GM19239 (cell line): ENCODE measurements at places on chromosomes 12 and 14.
A peak's percentile ranks its signal among the peaks of the same experiment; 100 is the strongest.

- no peak for DNase-seq
Measured at GRCh38 chr12:110829308-110829707, 17.5 kb upstream of the CCDC63 start.

- DNase-seq, result peak; percentile 40
Measured at GRCh38 chr12:93059925-93060665, 131.0 kb upstream of the EEA1 start.

DNA sequence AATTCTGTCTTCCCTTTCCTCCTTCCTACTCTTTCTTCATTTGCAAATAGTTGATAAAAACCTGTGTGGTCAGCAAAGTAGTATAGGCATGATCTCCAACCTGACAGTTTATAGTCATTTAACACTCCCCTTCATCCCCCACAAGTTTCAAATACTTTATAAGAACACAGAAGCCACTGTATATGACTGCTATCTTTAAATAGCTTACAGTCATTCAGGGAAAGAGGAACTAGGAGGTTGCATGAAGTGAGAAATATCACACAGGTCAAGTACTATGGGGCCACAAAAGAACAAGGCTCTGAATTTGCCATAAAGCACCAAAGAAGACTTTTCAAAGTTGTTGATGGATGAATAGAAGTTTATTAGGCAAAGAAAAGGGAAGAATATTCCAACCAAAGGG lies 431.3 kb downstream of the NPAS3 start:
- no peak for DNase-seq

DNA sequence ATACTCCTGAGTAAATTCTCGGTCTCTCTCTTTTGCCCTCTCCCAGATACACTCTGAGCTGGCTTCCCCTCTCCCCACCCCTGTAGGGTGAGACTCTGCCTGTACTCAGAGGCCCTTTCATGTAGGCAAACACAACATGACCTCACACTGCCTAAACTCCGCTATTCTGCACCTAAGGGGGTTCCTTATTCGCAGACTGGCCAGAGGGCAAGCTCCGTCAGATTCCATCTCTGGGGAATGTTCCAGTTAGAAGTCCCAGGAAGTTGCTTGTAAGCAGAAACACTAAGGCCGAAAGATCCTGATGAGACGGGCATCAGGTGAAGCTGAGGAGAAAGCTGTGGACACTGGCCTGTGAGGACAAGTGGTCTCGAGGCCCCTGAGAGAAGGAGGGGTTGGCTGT lies 165.9 kb downstream of the KTN1 start:
- no peak for DNase-seq

GRCh38 chr12:21509768-21510167 lies 8.2 kb downstream of the GOLT1B start:
- DNase-seq, result no peak

DNA sequence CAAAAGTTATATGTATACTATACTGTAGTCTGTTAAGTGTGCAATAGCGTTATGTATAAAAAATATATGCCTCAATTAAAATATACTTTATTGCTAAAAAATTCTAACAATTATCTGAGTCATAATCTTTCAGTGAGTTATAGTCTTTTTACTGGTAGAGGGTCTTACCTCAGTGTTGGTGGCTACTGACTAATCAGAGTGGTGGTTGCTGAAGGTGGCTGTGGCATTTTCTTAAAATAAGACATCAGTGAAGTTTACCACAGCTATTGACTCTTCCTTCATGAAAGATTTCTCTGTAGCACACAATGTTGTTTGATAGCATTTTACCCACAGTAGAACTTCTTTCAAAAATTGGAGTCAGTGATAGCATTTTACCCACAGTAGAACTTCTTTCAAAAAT lies 23.4 kb downstream of the POLR3B start:
- no peak for DNase-seq

DNA sequence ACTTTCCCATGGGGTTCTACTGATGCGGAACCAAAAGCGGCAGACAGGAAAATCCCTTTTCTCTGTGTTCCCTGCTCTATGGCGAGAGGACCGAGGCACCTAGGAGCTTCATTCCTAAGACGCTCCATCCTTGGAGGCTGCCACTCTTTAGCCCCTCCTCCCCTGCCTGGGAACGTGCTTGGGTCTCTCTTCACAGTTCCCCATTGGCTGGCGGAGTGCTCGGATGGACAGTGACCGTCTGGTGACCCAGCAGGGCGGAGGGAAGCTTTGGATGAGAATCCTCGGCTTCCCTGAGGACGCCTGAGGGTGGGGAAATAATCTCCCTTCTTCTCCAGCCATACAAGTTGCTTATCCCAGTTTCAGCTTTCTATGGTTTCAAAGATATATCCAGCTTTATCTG lies 37.3 kb downstream of the KCNA5 start:
- no peak for DNase-seq

GRCh38 chr12:1595026-1595561 lies 713 bp upstream of the FBXL14 start:
- no peak for DNase-seq

- no peak for DNase-seq
Measured at GRCh38 chr12:24639641-24640040, 309.3 kb downstream of the BCAT1 start.

GRCh38 chr12:107163413-107163812 lies 70.1 kb upstream of the CRY1 start:
- no peak for DNase-seq

DNA sequence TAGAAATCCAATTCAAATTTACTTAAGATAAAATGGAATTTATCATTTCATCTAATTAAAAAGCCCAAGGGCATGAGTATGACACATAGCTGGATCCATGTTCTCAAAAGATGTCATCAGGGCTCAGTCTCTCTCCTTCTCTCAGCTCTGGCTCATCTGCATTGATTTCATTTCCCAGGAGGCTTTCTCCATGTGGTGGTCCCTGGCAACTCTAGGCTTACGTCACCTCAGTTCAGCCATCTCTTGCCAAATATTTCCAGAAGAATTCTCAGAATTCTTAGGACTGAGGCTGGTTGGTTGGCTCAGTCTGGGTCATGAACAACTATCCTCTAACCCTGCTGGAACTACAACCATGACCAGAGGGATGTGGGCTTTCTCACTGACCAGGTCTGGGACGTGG lies 65.3 kb downstream of the FOS start:
- DNase-seq, result no peak

DNA sequence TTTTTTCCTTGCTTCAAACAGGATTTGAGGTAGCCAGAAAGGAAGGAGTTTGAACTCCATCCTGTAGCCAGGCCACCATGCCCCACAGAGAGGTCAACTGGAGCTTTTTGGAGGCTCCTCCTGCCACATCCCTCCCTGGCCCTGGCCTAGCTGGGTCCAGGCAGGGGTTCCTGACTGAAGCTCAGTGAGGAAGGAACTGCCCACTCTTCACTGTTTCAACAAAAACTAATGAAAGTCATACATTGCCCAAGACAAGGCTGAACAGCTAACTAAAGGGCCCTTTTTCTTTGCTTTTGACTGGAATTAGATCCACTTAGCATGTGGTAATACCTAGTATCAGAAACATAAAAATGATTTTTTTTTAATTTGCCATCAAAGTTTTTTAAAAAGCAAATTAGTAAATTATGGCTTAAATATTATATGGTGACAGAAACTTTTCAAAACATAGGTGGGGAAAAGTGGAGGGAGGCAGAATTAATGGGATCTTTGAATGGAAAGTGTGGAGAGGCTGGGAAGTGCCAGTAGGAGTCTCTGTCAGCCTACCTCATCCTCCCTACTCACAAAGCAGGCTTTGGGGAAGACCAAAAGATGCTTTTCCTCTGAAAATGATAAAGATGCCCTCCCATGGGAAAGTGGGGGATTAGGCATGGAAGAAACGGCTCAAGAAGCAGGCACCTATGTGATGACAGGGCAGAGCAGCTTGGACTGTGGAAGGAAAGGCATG lies 22.0 kb downstream of the PLEK2 start:
- no peak for DNase-seq

- peak; percentile 22 for DNase-seq
Measured at GRCh38 chr12:13536219-13536910, 339.8 kb downstream of the EMP1 start.

GRCh38 chr12:8696442-8697090 lies 1.2 kb upstream of the RIMKLB start:
- no peak for DNase-seq

DNA sequence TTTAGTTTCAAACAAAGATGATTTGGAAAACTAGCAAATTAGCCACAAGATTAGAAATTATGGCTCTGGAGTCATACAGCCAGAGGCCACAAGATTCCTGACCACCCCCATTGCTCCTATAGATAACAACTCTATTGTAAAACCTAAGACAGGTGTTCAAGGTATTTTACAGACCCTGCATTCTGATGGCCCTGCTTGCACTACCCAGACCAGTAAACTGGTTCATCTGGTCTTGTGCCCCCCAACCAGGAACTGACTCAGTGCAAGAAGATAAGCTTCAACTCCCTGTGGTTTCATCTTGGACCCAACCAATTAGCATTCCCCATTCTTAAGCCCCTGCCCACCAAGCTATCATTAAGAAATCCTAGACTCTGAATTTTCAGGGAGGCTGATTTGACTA lies 125.0 kb downstream of the CCDC60 start:
- no peak for DNase-seq

- DNase-seq, result no peak
Measured at GRCh38 chr12:108668063-108668462, 34.4 kb upstream of the SELPLG start.

- no peak for DNase-seq
Measured at GRCh38 chr12:12986775-12987331, 13.2 kb downstream of the HEBP1 start.

DNA sequence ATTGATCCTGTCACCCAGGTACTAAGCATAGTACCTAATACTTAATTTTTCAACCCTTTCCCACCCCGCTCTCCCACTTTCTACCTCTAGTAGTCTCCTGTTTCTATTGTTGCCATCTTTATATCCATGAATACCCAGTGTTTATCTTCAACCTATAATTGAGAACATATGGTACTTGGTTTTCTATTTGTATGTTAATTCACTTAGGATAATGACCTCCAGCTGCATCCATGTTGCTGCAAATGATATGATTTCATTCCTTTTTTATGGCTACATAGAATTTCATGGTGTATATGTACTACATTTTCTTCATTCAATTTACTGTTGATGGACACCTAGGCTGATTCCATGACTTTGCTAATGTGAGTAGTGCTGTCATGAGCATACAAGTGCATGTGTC lies 547.3 kb upstream of the NOVA1 start:
- DNase-seq, result no peak

GRCh38 chr12:92943482-92944250 lies 14.6 kb upstream of the EEA1 start:
- no peak for DNase-seq

GRCh38 chr14:23175823-23176222 lies 7.6 kb downstream of the SLC7A8 start:
- no peak for DNase-seq

DNA sequence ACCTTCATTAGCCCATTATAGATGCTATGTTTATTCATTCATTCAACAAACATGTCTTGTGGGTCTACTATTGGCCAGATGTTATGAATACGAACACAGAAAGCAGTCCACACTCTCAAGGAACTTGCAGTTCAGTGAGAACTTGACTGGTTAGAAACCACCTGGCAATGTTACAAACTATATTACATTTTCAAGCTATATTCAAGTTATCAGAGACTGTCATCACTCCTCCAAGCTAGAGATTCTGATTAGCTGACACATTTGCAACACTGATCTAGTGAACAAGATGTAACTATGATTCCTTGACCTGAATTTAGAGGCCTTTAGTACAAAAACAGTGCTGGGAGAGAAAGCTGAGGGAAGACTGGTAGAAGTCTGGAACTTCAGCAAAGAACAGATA lies 170.7 kb upstream of the EEA1 start:
- DNase-seq, result no peak

- no peak for DNase-seq
Measured at GRCh38 chr12:108152170-108152538, 23.1 kb downstream of the WSCD2 start.

- no peak for DNase-seq
Measured at GRCh38 chr12:11882301-11883019, 188.3 kb upstream of the BCL2L14 start.

GRCh38 chr14:81281332-81281731 lies 60.6 kb upstream of the GTF2A1 start:
- no peak for DNase-seq

- no peak for DNase-seq
Measured at GRCh38 chr12:42128327-42128726, 16.3 kb downstream of the GXYLT1 start.

GRCh38 chr14:48035836-48036235 lies 360.4 kb upstream of the MDGA2 start:
- no peak for DNase-seq

- DNase-seq, result peak; percentile 28
Measured at GRCh38 chr12:65156366-65156841, 13.0 kb upstream of the LEMD3 start.

- no peak for DNase-seq
Measured at GRCh38 chr12:9243999-9244649, 35.9 kb upstream of the PZP start.

DNA sequence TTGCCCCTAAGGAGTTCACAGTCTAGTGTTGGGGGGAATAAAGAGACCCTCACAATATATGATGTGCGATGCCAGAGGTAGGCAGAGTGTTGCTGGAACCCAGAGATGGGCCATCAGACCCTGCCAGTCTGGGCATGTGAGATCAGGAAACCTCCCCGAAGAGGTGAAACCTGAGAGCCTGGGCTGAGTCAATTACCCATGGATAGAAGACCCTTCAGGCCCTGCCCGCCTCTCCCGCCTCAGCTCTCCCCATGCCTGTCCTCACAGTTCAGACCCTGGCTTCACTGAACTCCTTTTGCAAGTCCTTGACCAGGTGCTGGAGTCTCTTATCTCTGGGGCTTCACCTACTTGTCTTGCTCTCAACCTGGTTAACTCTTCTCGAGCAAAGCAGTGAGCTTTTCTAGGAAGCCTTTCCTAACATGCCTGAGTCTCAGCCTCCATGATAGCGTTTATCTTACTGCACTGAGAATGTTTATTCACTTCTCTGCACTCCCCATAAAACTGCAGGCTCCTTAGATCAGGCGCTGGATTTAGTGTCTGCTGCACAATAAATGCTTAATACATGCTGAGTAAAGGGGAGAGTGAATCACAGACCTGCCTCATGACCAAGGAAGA lies 19.6 kb downstream of the ALDH1L2 start:
- no peak for DNase-seq

- no peak for DNase-seq
Measured at GRCh38 chr14:39229222-39229543, 4.5 kb upstream of the MIA2 start.

GRCh38 chr14:34204774-34205173 lies 253.9 kb upstream of the EGLN3 start:
- no peak for DNase-seq

- DNase-seq, result no peak
Measured at GRCh38 chr14:68979722-68980451, 785 bp upstream of the ACTN1 start.

- no peak for DNase-seq
Measured at GRCh38 chr14:95026851-95027463, 130.4 kb downstream of the DICER1 start.

DNA sequence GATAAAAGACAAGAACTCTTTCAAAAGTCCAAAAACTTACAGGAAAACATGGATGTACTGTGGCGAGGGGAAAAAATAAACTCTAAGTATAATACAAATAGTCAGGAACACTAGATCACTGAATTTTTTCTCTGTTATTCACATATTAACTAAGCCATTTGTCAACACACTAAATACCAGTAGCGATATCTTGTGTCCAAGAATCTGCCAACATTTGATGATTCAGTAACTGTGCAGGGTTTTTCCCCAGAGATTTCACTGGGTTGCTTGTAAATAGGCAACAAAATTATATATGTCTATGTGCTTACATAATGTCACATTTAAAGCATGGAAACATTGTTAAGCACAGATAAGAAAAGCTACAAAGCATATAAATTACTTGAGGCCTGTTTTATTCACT lies 205.9 kb downstream of the KIF21A start:
- DNase-seq, result no peak
